Nephron progenitor cell (in vitro differentiated cells): ENCODE measurements at places on chromosomes 6 and 20.
A peak's percentile ranks its signal among the peaks of the same experiment; 100 is the strongest.

DNA sequence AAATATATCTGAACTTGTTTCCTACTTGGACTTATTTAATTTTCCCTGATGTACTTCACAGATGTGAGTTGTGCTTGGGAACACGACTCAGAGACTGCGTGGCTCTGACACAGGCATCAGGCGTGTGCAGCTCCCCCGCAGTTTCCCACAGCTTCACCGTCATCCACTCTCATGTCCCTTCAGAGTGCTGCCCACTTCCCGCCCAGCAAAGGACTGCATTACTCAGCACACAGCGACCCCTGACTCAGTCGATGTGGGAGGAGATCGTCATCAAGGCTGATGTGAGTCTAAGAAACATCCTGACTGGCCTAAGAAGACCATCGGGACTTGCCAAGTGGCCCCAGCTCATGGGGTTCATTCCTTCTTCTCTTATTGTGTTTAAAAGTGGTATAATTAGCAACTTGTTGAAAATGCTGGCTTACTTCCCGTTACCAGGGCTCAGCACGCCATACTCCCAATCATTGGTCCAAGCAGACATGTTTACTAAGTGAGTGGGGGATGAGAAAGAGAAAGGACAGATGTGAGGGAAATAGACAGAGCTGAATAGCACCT, 539.4 kb upstream of the JARID2 start:
- no peak for DNase-seq

GRCh38 chr6:4316867-4317400, 181.6 kb upstream of the ECI2 start:
- DNase-seq = no peak

DNA sequence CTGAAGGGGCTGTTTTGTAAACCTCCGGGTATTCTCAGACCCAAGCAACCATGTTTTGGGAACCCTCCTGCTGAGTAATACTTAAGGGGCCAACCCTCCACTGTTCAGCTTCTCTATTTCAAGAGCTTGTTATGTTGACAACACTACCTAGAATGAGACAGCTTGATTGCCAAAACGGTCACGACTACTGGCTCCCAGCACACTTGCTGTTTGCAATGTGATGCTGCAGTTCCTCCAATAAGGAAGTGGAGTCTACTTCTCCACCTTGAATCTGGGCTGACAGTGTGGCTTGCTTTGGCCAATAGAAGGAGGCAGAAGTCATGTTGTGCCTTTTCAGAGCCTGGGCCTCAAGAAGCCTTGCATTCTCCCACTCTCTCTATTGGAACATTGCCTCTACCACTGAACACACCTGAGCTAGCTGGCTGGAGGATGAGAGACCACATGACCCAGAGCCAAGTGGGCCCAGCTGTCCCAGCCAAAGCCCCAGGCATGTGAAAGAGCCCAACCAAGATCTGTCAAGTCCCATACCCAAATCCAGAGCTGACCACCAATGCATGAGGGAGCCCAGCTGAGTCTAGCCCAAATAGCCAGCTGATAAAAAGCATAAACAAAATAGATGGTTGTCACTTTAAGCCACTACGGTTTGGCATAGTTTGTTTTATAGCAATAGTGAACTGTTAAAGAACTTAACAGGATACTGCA, 108.0 kb downstream of the PRND start:
- no peak for DNase-seq

DNA sequence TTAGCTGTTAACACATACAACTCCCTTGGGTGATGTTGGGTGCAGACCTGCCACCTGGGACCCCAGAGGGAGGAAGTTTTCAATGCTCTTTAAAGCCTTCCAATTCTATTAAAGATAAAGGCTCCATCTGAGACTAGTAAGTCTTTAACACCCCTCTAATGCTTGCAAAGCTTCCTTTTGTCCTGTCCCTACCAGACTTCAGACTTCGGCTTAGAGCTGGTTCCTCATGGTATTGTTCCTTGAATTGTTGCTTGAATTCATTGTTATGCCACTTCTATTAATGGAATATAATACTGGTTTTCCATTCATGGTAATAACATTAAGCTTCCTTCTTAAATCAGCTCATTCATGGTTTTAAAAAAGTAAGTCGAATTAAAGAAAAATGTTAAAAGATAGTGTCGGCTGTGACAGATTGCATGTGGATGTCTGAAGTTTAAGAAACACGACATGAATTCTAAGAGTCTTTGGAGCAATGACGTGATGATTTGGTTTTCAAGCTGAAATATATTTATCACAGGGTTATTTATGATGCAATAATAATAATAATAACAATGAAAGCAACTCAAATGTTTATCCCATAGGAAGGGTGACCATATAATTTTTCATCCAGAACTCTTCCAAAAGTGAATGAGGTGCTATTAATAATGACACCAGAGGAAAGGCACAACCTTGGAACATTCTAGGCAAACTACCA, 21.8 kb downstream of the PDYN start:
- DNase-seq = no peak

DNA sequence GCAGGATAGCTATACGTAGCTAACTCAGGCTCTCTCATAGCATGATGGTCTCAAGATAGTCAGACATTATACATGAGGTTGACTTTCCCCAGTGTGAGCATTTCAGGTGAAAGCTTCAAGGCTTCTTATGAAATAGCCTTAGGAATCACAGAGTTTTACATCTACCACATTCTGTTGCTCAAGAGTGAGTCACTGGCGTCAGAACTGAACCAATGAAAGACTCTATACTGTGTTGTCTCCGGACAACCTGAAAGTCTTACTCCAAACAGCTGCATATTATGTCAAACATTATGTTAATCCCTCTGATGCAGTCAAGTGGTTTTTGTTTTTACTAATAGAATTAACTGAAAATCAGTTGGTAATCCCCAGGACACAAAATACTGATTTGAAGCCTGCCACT, 79.8 kb upstream of the TRDN start:
- DNase-seq = no peak

- DNase-seq = no peak
Observed at GRCh38 chr6:41277605-41278004, 8.9 kb downstream of the TREM1 start.

- no peak for DNase-seq
Observed at GRCh38 chr6:170146640-170147039, 144.2 kb downstream of the DLL1 start.

GRCh38 chr20:25025986-25026605, 31.8 kb downstream of the ACSS1 start:
- DNase-seq = no peak

DNA sequence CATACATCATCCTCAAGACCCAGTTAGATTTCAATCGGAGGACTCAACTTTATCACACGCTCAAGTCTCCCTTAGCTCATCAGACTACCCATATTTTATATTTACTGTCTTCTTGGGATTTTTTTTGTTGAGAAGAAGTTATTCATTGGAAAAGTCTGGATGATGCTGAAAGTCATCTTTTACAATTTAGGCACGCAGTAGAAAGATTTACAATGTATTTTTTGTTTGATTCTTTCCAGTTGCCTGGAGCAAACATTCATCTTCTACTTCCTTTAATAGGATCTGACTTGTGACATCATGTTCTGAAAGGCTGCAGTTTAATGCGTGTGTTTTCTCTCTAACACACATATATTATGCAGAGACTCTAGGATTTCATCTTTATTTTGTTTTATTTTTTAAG, 235.7 kb downstream of the DOK5 start:
- DNase-seq = no peak

- DNase-seq = no peak
Observed at GRCh38 chr20:31749223-31749622, 10.1 kb downstream of the TPX2 start.

- DNase-seq = no peak
Observed at GRCh38 chr6:106103728-106104109, 17.6 kb downstream of the PRDM1 start.

DNA sequence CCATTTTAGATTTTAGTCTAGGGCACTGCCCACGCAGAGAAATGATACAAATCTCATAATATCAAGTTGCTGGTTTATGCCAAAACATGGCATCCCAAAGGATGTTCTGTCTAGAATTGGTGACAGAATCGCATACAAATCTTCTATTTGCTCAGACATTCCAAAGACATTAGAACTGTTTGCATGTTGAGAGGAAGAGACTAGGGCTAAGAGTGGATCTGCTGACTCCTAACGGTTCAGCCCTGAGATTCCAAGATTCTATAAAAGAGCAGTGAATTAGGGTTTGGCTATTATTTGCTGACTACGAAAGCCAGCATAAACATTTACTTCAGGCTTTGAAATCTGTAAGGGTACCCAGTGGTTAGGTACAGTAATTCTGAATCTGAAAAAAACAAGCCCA, 3.6 kb downstream of the EPB41L2 start:
- DNase-seq = no peak

- peak; percentile 7 for DNase-seq
Observed at GRCh38 chr6:118377711-118378414, 170.2 kb upstream of the PLN start.

GRCh38 chr6:159174263-159174969, 5.2 kb downstream of the FNDC1 start:
- DNase-seq = peak; percentile 82
